ENCODE measurements at places on chromosomes 12 and 14.
A peak's percentile ranks its signal among the peaks of the same experiment; 100 is the strongest.

DNA sequence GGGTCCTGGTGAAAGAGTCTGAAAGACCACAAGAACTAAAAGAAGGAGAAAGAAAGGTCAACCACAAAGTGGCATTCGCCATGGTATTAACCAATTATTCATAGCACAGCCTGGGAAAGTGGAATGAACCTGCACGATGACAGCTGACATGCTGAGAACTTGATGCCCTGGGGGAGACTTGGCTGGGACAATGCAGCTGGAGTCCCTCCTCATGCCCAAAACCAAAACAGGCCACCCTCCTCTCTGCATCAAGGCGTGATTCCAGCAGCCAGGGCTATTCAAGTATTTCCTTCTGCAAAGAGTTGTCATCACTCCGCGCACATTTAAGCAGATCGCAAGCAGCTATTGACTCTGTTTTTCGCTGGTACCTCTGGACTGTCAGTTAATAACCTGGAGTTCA is 167.1 kb upstream of the NOS1 start:
- DNase-seq = no peak

GRCh38 chr14:31059152-31059924 is 33.2 kb upstream of the STRN3 start:
- DNase-seq = peak; percentile 91

DNA sequence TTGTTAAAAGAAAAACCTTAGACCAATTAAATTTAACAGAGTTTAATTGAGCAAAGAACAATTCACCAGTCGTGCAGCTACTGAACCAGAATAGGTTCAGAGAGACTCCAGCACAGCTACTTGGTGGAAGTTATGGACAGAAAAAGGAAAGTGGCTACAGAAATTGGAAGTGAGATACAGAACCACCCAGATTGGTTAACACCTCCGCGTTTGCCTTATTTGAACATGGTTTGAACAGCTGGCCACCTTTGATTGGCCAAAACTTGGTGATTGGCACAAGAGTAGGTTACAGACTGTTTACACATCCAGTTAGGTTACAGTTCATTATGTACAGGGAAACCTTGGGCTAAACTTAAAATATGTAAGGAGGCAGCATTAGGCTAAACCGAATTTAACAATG is 54.9 kb downstream of the SRGAP1 start:
- no peak for DNase-seq

GRCh38 chr12:28024231-28024995 is 51.9 kb upstream of the PTHLH start:
- peak; percentile 89 for DNase-seq

GRCh38 chr12:120834489-120835303 is 69.5 kb downstream of the SPPL3 start:
- no peak for DNase-seq

DNA sequence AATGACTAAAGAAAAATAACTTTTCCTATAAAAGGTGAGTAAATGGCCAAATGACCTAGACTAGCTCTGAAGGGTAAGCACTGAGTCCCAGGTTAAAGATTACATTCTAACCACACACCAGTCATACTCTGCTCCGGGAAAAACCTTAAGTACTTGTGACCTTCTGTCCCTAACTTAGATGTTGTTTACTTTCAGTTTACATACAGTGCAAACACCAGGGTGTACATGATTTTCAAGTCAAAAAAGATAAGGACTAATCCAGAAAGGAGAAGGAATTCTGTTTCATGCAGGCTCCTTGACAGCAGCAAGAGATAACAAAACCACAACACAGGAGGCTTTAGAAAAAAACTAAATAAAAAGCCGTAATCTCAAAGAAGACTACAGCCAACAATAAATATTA is 174.2 kb downstream of the PPM1H start:
- DNase-seq = peak; percentile 67

DNA sequence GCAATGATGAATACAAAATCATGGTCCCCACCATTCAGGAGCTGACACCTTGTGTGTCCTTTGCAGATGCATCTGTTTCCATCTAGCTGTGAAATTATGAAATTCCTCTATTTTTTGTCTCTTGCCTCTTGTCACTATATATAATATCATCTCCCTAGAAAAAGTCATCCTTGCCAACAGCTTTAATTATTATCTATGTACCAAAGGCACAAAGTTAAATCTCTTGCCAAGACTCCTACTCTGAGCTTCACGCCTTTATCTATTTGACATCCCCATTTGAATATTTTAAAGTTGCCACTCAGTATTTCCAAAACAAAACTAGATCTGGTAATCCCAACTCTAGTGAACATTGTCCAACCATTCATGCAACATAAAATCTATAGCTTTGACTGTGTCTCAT is 32.0 kb upstream of the PRB2 start:
- DNase-seq = no peak

DNA sequence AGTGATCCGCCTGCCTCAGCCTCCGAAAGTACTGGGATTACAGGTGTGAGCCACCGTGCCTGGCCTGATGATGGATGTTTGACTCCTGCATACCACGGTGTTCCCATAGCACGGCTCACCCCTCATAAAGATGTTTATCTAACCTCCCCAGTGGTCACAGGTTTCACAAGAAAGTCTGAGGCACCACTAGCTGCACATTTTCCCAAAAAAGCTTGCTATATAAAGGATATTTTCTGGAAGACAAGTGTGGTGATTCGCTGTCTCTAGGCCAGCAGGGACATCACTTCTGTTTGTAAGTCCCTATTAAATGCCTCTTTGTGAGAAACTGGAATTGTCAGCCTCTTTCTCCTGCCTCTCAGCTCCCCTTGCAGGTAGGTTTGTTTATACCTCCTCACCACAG is 18.3 kb downstream of the PLEK2 start:
- no peak for DNase-seq

DNA sequence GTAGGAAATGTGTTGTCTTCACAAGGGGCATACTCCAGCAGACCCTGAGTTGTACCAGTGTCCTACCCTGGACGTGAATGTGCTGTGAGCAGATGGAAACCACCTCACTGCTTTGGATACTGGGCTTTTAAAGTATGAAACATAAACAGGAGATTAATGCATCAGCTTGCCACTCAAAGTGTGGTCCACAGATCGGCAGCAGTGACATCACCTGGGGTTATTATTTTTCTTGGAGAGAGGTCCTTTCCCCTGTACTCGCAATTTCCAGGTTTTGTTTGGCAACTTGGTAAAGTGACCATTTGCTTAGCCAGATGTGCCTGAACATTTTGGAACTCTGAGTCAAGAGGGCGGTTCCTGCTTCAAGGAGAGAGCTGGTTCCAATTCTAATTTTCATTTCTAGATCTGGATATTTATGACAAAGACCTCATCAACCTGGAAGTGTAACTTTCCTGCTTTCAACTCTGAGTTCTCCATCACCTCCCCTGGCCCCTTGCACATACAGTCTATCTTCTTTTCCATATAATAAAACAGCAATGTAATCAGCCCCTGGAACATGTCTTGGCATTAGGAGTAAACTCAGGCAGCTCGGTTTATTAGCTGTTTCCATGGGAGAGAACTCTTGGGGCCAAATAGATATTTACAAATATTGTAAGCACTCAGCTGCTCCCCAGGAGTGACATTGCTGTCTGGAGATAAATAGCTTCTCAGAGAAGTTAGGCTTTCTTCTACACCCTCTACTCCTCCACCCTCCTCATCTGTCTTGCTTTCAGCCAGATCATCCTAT is 237.0 kb upstream of the TBX3 start:
- DNase-seq = peak; percentile 96

- peak; percentile 52 for DNase-seq
Observed at GRCh38 chr12:130715998-130716968, at the start of gene RIMBP2. Gene RIMBP2 (minus strand): TSS chr12:130716299. CDS start chr12:130479013, 237,286 bp downstream.

GRCh38 chr12:89225401-89225800 is 126.9 kb downstream of the DUSP6 start:
- DNase-seq = peak; percentile 94

GRCh38 chr12:69726922-69727321 is 11.7 kb upstream of the RAB3IP start:
- no peak for DNase-seq
